Stimulated activated CD4-positive, alpha-beta T cell treated with anti-CD3 and anti-CD28 coated beads, Interleukin-12 subunit alpha, Interleukin-12 subunit beta, amount 100 ng/mL, for 4 hours (primary cell): ENCODE measurements at places on chromosomes 11 and 22.

DNA sequence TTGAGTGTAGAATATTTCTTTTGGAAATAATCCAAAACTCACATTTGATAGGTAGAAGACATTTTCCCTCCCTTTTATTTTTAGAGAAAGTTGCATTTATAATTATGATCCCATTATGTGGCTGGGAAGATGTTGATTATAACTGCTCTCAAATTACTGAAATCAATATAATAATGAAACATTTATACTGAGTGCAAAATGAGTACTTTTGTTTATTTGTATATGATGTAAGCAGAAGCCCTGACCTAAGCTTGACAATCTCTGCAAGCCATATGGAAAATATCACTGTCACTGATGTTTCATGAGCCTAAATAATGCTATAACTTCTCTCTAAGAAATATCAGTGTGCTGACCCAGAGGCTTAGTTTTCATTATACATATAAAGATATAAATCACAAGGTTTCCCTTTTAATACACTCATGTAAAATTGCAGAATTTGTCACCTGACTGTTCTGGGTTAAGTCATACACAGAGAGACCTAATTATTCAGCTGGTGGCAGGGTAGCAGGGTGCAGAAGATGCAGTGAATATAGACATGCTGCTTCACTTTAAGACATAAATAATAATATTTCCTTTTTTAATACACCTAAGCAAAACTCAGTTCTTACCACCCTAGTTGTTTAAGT is 99.2 kb downstream of the BBOX1 start:
- DNase-seq, result no peak

- no peak for DNase-seq
These were observed 905.5 kb upstream of the RAG2 start for GRCh38 chr11:37503411-37504059.

DNA sequence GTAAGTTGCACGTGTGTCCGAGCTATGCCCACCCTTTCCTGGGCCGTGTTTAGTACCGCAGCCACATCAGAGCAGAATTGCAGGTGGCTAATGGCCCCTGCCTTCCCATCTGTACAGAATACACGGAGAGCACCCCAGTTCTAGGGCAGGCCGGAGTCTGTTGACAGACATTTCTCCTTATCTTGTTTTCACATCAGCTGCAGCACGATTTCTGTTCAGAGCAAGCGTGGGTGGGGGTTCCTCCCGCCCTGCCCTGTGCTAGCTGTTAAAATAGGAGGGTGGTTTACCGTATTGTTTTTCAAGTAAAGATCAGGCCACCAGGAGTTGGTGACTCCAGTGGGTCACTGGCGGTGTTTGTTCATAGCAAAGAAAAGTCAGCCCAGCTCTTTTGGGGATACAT is 41.1 kb downstream of the UBASH3B start:
- peak; percentile 49 for DNase-seq

DNA sequence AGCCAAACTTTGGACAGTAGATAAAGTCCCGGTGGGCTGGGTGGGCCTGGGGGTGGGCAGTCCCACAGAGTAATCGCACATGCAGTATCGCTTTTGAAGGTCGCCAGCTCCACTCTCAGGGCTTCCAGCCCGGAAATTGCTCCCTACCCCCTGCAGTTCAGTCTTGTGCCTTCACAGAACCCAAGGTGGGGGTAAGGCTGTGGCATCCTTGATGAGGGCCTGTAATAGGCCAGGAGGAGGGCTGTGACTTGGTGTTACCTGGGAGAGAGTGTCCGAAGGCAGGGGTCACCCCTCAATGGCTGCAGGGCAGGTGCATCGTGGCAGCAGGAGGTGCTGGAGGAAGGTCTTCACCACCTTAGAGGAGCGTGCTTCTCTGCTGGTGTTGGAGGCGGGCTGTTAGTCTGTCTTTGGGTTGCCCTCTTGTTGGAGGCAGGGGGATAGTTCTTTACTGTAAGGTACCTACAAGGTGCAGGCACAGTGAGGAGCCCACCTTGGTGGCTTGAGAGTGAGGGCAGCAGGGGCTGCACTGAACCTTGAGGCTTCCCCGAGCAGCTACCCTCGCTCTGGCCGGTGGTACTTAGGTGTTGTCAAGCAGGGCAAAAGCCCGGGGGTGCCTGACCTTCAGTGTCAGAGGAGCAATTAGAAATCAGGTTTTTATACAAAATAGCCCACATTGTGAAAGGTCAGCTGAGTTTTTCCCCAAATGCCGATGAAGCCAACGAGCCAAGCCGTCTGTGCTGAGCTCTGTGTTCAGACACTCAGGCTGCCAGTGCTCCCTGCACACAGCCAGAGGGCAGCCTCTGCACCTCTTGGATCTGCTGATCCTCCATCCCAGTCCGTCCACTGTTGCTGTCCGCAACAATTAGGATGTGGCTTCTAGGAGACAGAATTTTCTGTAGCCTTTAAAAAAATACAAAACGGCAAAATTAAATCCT is 21.9 kb downstream of the SAMM50 start:
- no peak for DNase-seq

DNA sequence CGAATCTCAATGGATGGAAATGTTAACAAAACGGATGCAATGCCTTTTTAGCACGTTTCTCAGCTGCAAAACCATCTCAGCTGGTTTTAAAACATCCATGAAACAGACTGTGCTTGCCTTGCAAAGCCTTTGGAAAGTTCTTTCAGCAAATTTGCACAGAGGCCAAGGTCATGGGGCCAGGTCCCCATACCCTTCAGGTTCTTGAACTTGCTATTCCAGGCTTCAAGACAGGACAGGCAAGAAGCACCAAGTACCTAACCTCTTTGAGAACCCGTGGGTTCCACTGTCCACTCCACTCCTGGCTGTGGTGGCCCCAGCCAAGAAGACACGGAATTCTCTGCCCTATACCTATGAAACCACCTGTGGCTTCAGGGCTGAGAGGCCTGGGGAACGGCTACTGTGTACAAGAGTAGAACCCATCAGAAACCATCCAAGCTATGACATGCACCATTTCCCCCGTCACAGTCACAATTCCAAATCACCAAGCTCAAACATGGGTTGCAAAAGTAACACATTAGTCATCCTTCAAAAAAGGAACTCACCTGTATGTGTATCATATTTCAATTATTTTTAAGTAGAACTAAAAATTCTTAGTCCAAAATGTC is 17.0 kb downstream of the TNKS1BP1 start:
- no peak for DNase-seq

DNA sequence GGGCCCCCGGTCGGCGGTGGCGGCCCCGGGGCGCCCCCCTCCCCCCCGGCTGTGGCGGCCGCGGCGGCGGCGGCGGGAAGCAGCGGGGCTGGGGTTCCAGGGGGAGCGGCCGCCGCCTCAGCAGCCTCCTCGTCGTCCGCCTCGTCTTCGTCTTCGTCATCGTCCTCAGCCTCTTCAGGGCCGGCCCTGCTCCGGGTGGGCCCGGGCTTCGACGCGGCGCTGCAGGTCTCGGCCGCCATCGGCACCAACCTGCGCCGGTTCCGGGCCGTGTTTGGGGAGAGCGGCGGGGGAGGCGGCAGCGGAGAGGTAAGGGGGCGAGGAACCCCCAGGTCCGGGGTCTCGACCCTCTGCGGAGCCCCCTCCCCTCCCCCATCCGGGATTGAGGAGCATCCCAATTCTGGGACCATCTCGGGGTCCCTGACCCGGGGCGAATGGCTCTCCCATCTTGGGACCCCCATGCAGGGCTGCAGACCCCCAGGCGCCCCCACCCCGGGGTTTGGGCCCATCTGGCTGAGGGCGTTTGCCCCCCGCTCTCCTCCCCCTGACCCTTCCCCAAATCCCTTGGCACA is 431 bp downstream of the KMT2A start:
- no peak for DNase-seq

DNA sequence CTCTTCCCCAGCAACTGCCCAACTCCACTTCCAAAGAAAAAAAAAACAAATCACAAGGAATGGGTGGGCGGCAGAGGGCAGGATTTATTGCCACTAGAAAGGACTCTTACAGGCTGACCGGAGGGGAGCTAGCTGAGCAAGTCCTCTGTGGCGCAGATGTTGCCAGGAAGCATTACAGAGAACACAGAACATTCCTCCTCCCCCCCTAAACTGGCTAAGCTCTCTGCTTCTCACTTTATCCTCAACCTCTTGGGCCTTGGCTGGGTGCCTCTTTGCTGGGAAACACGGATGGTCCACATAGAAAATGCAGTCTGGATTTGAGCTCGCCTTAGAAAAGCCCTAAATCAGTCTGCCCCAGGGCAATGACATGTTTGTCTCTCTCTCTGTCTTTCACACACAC is 12.6 kb upstream of the FJX1 start:
- DNase-seq, result no peak

DNA sequence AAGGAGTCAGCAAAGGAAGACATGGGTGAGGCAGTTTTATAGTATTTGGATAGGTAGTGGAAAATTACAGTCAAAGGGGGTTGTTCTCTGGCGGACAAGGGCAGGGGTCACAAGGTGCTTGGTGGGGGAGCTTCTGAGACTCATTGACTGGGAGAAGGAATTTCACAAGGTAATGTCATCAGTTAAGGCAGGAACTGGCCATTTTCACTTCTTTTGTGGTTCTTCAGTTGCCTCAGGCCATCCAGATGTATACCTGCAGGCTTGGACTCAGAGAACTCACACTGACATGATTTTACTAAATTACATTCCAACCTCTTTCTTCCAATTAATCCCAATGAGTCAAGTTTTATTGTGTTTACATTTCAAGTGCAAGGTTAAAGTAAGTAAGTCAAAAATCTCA is 240.5 kb upstream of the API5 start:
- no peak for DNase-seq

DNA sequence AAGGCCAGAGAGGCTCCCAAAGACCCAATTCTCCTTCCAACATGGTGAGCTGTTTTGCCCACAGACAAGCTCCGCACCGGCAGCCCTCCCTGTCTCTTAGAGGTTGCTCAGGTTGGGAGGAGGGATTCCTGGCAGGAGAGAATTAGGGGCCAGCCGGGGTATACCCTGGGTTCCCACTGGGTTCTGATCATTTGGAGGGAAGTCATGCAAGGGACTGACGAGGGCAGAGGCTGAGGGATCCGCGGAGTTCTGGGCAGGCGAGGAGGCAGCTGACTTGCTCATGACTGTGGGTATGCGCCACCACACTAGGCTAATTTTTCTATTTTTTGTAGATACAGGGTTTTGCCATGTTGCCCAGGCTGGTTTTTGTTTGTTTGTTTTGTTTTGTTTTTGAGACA is 4.6 kb downstream of the ST3GAL4 start:
- no peak for DNase-seq

- no peak for DNase-seq
These were observed 1413.5 kb upstream of the RAG2 start for GRCh38 chr11:38011496-38011895.

DNA sequence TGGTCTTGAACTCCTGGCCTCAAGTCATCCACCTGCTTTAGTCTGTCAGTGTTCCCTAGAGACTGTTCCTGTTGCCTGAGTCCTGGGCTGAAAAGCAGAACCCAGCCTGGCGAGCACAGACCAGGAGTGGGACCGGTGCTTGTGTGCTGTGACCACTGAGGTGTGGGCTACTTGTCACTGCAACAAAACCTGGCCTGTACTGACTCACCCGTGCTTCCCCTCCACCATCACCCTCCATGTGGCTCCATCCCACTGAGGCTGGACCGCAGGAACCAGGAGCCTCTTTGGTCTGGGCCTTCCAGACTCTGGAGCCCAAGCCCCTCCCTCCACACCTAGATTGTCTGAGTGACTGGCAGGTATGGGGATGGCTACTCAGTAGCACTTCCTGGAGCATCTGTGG is 8.6 kb downstream of the MCAT start:
- no peak for DNase-seq

DNA sequence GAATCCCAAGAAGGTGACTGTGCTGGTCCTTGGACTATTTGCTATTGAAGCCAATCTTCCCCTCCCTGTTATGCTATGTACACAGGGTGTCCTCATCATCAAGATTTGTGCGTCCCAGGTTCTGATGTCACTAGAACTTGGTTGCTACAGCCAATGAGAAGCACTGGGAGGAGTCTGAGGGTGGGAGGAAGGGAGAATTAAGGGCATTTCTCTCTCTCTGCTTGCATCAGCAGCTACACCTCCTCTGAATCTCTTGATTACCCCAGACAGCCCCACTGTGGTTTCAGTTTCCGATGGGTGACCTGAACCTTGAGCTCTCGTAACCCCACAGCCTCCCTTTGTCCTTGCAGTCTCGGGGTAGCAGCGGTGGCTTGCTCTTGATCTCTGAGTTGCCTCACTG is 212.4 kb upstream of the SESN3 start:
- DNase-seq, result no peak

- DNase-seq, result no peak
These were observed 1.4 kb downstream of the GAL3ST1 start for GRCh38 chr22:30572840-30573593.

DNA sequence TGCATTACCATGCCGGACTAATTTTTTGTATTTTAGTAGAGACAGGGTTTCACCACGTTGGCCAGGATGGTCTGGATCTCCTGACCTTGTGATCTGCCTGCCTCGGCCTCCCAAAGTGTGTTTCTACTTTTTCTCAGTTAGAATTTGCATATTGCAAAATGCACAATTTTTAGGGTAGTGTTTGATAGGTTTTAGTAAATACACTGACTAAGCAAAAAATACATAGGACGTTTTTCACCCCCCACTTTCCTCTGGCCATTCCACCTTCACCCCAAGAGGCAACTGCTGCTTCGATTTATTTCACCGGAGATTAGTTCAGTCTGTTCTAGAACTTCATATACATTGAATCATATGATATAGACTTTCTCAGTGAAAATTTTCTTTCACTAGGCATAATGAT is 1269.1 kb downstream of the TBC1D22A start:
- no peak for DNase-seq
